RPMI7951 (cell line): ENCODE measurements at places on chromosomes 13 and 19. TPM values are rescaled to one million over a fixed set of nuclear protein-coding genes. Genes with fewer than 3 reads are reported as not detected.

CLIP3 gene
- 1.7 and 2.0 TPM in 2 replicates for total RNA-seq

GRCh38 chr13:27496536-27497273 is 46.3 kb upstream of the MTIF3 start:
- DNase-seq = no peak

GRIK5 gene
- total RNA-seq = not detected in 2 replicates

MED16 gene
- total RNA-seq = 15.1 and 16.5 TPM in 2 replicates

DNA sequence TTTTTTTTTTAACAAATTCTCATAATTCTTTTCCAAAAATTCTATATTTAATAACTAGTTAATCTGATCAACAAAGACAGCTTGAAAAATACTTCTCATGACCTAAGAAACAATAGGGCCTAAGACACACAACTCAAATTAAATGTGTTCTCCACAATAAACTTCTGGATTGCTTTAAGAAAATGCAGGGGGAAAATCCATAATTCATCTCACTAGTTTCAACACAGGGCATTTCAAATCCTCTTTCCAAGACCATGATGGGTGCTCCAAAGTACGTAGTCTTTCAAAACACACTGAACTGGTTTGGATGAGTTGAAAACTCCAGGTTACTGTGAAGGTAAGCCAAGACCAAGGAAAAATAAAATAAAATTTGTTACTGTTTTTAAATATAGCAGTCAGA is 62.6 kb downstream of the DCLK1 start:
- no peak for DNase-seq

GRCh38 chr13:113456116-113456702 is 2.9 kb upstream of the ADPRHL1 start:
- no peak for DNase-seq

- DNase-seq = peak; percentile 69
These were observed 1.1 kb downstream of the UBXN6 start for GRCh38 chr19:4456476-4456842.

P2RY11 gene
- 1.1 and 1.2 TPM in 2 replicates for total RNA-seq

- DNase-seq = no peak
These were observed 1.6 kb upstream of the CYP2B6 start for GRCh38 chr19:40989453-40989852.

- DNase-seq = no peak
These were observed 34.1 kb upstream of the POU2F2 start for GRCh38 chr19:42166316-42166715.

IGFL4 gene
- not detected in 2 replicates for total RNA-seq

DNA sequence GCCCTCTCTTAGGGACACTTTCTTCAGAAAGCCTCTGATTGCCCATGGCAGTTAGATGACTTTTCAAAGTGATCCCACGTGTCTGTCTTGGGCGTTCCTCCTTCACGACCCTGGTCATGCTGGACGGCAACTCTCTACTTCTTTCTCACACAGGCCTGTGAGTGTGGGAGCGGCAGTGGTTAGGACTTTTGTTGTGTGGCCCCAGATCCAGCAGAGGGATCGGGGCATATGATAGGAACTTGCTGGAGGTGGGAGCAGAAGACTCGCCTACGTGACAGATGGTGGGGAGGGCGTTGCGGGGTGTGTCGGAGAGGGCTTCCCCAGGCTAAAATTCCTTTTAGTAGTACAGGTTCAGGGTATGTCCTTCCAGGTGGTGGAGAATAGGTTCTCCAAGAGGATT is 289.5 kb upstream of the MAB21L1 start:
- DNase-seq = no peak

DNA sequence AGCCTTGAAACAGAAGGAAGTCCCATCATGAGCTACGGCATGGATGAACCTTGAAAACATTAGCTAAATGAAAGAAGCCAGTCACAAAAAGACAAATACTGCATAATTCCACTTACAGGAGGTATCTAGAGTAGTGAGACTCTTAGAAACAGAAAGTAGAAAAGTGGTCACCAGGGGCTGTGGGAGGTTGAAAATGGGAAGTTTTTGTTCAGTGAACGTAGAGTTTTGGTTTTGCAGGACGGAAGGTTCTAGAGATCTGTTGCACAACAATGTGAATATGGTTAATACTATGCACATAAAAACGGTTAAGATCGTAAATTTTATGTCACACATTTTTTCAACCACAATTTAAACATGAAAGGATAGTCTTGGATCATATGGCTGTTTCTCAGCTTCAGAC is 11.9 kb upstream of the SLC10A2 start:
- no peak for DNase-seq

DNA sequence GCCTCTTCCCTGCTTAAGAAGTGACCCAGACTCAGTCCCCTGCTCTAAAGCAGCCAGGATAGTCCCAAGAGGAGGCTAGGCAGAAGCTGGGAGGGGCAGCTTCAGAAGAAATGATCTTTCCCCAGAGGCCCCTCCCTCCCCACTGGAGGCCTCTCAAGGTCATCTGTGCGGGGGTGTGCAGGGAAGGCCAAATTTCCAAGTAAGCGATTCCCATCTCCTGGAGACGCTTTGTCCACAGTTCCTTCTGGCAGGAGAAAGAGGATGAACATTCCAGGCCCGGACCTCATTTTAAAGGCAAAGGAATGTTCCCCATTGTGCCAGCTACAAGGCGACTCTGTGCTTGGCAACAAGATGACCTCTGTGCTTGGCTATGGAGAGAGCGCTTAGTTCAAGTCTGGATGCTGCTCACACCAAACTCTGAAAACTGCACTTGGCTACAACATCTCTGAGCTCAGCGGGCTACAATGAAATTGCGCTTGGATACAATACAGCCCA is 23.5 kb downstream of the COL5A3 start:
- DNase-seq = no peak

ACTN4 gene
- total RNA-seq = 306 and 358 TPM in 2 replicates

DNA sequence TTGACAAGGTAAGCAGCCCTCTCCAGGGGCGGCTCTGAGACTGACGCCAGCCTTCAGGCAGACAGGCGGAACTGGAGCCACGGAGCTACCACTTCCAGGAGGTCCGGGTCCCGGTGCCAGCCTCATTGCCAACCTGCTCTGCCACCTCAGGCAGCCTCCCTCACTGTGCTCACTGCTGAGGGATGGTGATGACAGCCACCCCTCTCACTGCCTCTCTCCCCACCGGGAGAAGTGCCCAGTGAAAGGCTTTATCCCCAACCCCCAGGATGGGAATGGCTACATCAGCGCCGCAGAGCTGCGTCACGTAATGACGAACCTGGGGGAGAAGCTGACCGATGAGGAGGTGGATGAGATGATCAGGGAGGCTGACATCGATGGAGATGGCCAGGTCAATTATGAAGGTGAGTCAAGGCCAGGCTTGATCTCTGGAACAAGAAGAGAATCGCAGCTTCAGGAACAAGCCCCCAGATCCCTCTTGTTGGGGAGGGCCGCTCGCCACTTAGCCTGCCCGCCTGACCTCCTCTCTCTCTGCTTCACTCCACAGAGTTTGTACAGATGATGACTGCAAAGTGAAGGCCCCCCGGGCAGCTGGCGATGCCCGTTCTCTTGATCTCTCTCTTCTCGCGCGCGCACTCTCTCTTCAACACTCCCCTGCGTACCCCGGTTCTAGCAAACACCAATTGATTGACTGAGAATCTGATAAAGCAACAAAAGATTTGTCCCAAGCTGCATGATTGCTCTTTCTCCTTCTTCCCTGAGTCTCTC is 7.6 kb downstream of the CALM3 start:
- no peak for DNase-seq

DNA sequence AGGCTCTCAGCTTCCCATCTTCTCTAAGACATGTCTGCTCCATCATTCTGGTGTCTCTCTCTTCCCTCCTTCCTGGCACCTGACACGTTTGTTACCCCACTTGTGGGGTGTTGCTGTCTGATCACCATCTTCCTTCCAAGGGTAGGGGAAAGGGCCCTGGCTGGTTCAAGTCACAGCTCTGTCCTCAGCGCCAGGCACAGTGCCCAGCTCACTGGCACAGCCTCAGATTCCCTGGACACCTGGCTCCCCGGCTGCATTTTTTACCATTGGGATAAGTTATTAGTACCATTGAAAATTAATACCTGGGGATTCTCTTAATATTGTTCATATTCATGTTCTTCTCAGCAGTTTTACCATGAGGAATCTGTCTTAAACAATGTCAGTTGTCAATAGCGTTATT is 50.8 kb upstream of the LDLR start:
- DNase-seq = no peak

GRCh38 chr13:79869326-79869725 is 388.4 kb downstream of the NDFIP2 start:
- no peak for DNase-seq

PTGIR gene
- 0.60 and 0.78 TPM in 2 replicates for total RNA-seq

KRTDAP gene
- total RNA-seq = not detected in 2 replicates

GRCh38 chr13:77919246-77919920 is 752 bp upstream of the EDNRB start:
- peak; percentile 2 for DNase-seq

- no peak for DNase-seq
These were observed 85.2 kb downstream of the EDNRB start for GRCh38 chr13:77833331-77833863.

RFXAP gene
- 0.96 and 1.3 TPM in 2 replicates for total RNA-seq

GRCh38 chr19:39778763-39779162 is at the start of gene LEUTX:
Gene LEUTX (plus strand): TSS chr19:39778854. CDS start chr19:39778921, 67 bp downstream.
- DNase-seq = no peak

PSG4 gene
- total RNA-seq = 3.3 and 4.6 TPM in 2 replicates

DNA sequence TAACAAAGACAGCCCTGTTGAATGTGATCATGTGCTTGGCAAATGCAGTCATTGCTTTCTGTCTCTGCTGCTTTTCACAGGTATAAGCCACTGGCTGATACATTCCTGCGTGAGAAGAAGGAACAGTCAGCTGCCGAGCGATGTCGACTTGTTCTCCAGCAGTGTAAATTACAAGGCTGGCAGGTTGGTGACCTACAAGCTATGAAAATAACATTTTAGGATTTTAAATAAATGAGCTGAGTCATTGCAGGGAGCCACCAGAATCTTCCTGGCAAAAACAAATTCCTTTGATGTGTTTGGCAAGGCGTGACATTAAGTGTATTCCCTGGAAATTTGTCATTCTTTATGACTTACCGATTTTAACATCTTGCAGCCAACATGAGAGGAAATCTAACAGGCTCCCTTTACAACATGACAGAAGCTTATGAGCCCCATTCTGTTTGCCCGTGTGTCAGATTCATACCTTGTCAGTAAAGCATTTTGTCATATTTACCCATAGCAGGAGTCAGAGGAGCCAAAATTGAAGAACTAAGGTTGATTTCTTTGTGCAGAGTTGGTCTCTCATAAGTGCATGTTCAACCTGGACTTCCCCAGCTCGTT is 471.4 kb downstream of the MYO16 start:
- DNase-seq = no peak

GRCh38 chr19:52453324-52454094 is at the start of gene ZNF578:
Gene ZNF578 (plus strand): TSS chr19:52453553. CDS start chr19:52501846, 48,293 bp downstream.
- peak; percentile 93 for DNase-seq

DNA sequence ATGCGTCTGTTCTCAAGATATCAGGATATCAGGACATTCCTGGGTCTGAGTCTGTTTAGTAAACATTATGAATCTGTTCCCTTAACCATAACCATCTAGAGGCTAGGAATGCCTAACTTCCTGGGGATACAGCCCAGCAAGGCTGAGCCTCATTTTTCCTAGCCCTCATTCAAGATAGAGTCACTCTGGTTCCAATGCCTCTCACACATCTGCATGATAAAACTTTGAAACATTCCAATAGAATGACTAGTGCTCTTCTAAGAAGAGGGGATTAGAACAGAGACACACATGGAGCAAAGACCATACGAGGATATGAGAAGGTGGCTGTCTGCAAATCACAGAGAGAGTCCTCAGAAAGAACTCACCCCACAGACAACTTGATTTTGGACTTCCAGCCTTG is 20.6 kb upstream of the CABP5 start:
- DNase-seq = peak; percentile 37

DNA sequence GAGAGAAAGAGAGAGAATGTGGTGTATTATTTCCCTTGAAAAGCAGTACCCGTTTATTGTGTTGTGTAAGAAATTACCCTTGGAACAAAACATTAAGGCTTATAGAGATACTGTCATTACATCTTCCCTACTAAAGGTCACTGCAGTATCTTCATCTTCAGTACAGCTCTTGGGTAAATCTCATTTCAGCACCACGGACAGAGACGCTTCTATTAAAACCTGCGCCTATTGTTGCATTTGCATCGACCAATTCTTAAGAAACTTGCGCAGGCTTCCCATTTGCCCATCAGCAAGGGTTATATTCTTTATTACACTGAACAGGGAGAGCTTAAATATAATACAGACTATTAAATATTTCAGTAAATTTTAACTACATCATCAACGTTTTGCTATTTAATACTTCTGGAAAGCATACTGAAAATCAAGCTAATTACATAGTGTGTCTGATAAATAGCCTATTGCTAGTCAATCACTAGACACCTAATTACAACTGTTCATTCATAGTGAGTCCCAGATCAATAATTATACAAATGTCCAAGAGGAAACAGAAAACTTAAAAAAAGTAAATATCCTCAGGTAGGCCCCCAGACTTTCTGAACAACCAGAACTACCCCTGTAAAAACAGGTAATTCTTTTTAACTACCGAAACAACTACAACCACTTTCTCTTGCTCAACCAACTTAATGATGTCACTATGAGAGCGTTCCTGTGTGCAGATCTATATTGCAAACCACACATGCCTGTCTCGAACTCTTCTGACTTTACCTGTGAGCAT is 350.6 kb downstream of the LIG4 start:
- DNase-seq = peak; percentile 45

GRCh38 chr19:34184880-34185491 is 12.7 kb downstream of the LSM14A start:
- no peak for DNase-seq

DNA sequence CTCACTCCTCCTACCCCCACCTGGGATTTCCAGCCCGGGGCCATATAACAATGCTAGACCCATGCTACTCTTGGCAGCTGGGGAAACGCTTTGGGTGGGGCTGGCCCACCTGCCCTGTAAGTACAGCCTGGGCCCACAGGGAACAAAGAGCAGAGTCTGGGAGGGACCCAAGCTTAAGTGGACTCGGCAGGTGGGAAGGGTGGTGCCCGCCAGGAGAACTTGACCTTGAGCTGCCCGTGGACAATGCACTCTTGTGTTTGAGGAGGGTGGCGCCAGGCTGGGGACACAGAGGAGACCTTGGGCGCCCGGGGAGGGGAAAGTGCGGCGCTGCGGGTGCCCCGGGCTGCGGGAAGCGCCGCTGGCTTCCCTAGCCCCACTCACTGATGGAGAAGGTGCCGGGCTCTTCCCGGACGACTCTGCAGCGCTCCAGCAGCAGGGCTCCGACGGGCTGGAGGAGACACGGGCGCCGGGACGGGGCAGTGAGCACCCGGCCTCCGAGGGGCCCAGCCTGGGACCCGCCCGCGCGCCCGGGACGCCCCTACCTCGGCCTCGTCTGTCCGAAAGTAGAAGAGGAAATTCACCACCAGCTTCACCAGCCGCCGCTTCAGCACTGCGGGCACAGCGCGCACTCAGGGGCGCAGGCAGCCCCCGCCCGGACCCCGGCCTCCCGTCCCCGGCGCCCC is 607 bp downstream of the PLEKHJ1 start:
- no peak for DNase-seq

GRCh38 chr13:114124921-114125320 is 7.5 kb downstream of the RASA3 start:
- peak; percentile 68 for DNase-seq
